Body of pancreas (tissue), 4 donors: ENCODE measurements at places on chromosomes 11 and 22.

GRCh38 chr11:44271286-44271685 lies 38.7 kb downstream of the ALX4 start:
- H3K36me3 ChIP-seq, result no peaks in the 10 kb centered on the region
- H3K27me3 ChIP-seq, result no peaks in the 10 kb centered on the region
- H3K4me3 ChIP-seq, result no peak overlapping the region
- DNase-seq, result no peak
- H3K4me1 ChIP-seq, result peaks cover 6% of the 10 kb centered on the region

DNA sequence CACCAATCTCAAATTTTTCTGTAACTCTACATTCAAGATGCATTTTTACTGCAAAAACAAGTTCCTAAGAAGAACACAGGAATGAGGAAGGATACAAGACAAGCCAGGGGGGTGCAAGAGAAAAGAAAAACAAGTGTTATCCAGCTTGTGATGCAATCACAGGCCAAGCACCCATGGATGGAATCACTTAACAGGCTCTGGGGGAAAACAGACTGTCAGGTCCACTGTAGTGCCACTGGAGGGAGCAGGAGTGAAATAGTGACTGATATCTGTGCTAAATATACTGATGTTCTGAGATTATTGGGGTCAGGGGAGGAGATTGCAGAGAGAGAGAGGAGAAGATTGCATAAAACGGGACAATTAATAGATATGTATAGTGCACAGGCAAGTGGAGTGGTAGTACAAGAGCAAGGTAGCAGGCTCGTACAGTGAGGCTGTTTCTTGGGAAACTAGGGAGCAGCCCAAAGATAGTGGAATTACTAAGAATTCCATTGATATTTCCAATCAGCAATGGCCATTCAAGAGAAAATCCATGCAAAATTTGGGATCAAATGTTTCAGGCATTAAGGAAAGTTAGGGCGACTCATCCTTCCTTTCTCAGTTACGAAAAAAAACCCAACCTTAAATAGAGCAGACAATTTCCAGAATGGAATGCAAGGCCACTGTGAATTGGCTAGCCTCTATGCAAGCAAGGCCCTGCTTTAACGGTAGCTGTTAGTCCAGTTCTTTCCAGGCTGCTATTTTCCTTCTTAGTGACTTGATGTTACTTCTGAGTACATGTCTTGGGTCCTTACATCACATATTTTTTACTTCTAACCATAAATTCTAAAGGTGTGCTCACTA lies 52.2 kb upstream of the CEP126 start:
- H3K4me3 ChIP-seq, result no peak overlapping the region
- H3K27ac ChIP-seq, result no peak overlapping the region
- no peaks in the 10 kb centered on the region for H3K36me3 ChIP-seq
- no peaks in the 10 kb centered on the region for H3K4me1 ChIP-seq

DNA sequence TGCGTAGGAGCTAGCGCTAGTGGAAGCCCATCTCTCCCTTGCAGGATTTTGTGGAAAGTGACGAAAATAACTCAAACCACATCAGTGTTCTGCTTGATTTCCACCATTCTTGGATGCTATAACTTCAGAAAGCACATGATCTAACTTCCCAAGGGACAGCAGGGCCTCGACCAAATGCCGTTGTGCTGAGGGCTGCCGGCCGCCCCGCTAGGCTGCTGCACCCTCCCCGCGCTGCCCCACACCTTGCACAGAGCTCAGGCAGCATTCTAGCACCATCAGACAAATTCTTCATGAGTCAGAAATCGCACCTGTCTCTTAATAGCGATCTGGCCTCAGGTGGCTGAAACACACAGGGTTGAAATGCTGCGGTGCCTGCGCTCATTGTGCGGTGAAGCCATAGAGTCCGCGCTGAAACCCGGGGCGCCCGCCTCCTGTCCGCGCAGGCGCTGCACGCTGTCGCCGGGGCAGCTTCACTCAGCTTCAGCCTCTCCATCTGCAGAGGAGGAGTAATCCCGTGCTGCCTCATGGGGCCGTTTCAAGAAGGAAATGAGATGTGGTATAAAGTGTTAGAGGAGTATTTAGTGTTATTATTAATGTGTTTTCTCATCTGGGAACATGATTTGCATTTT lies 59.2 kb upstream of the B3GAT1 start:
- H3K27ac ChIP-seq, result no peak overlapping the region
- DNase-seq, result no peak
- no peaks in the 10 kb centered on the region for H3K27me3 ChIP-seq
- H3K36me3 ChIP-seq, result no peaks in the 10 kb centered on the region
- no peak overlapping the region for H3K4me3 ChIP-seq

GRCh38 chr11:116117331-116118137 lies 613.3 kb upstream of the CADM1 start:
- H3K4me3 ChIP-seq, result no peak overlapping the region
- H3K4me1 ChIP-seq, result no peaks in the 10 kb centered on the region
- H3K36me3 ChIP-seq, result no peaks in the 10 kb centered on the region
- no peaks in the 10 kb centered on the region for H3K27me3 ChIP-seq
- H3K27ac ChIP-seq, result no peak overlapping the region
- DNase-seq, result no peak

- no peak overlapping the region for H3K4me3 ChIP-seq
- no peaks in the 10 kb centered on the region for H3K36me3 ChIP-seq
- no peak overlapping the region for H3K27ac ChIP-seq
- no peaks in the 10 kb centered on the region for H3K4me1 ChIP-seq
These were observed 48.2 kb downstream of the UBASH3B start for GRCh38 chr11:122703541-122704272.
